Left renal pelvis (tissue), 4 donors: ENCODE measurements at places on chromosomes 4 and X. TPM values are rescaled to one million over a fixed set of nuclear protein-coding genes. Genes with fewer than 3 reads are reported as not detected.

- no peak for DNase-seq
Observed at GRCh38 chr4:38141808-38142500, 181.8 kb downstream of the PTTG2 start.

GRCh38 chrX:100410901-100411801 lies 1.1 kb upstream of the PCDH19 start:
- DNase-seq = no peak

DNA sequence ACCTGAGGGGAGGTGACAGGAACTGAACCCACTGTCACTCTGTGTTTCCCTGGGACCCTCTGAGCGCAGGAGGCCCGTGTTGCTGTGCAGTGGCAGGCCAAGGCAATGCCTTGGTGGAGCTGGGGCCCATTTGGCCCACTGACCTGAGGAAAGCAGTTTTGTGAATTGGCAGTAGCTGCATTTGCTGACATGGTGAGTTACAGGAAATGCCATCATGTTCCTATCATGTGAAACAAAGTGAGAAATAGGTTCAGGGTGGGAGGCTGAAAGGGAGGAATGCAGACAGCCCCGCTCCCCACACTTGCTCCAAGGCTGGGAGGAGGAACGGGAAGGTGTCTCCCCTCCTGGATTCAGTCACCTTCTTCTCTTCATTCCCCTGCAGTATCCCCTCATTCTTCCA lies 146.1 kb downstream of the PTTG2 start:
- no peak for DNase-seq

- no peak for DNase-seq
Observed at GRCh38 chr4:56976283-56976836, 1.0 kb downstream of the NOA1 start.

- DNase-seq = peak; percentile 27
Observed at GRCh38 chr4:180455226-180455625, 1788.0 kb upstream of the TENM3 start.

The FAM47E gene
- polyA plus RNA-seq = 7.3 TPM

- DNase-seq = no peak
Observed at GRCh38 chrX:150536455-150537116, 31.8 kb upstream of the MTM1 start.

The FREM3 gene
- polyA plus RNA-seq = 0.37 TPM

The SYTL4 gene
- polyA plus RNA-seq = 22.8 TPM

The IL2 gene
- not detected for polyA plus RNA-seq

DNA sequence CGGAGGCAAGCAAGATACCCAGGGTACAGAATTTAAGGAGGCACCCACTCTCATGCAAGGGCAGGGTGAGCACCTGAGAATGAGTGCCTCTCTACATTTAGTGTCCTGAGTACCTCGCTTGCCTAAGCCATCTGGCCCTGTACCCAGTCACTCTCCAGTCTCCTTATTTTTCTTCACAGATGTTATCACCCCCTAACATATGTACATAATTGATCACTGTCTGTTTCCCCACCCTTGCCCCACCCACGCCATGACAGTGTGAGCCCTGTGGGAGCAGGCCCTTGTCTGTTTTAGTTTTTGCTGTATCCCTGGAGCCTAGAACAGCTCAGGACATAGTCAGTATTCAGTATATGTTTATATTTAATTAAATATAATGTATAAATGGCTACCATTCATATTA lies 113.6 kb downstream of the SPRY1 start:
- DNase-seq = no peak

DNA sequence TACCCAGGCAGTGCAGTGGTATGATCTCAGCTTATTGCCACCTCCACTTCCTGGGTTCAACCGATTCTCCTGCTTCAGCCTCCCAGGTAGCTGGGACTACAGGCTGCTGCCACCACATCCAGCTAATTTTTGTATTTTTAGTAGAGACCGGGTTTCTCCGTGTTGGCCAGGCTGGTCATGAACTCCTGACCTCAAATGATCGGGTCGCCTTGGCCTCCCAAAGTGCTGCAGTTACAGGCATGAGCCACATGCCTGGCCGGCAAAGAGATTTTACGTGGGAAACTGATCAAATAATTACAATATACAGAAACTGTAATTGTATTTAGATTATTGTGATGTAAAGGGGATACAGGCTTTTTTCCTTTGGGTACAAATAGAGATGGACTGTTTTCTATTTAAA lies 33.7 kb downstream of the RBPJ start:
- DNase-seq = no peak

The USP27X gene
- 8.2 TPM for polyA plus RNA-seq
